ENCODE measurements at places on chromosomes 3 and 15.

DNA sequence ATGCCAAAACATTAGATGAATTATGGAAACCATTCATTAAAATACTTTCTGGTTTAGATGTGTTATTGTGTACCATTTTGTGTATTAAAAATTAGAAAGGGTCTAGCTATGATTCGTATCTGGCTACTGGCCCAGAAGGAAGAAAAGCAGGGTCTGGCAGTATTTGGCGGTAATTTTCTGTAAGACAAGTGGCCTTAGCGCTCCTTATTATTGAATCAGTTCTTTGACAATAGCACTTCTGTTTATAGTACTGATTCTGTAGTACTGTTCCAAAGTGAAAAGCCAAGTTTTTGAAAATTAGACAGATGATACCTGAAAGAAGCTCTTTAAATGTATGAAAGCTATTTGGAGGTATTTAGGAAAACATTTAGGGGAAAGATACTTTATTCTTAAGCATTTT, 10.2 kb downstream of the GLCE start:
- DNase-seq, result no peak

- no peak for DNase-seq
Observed at GRCh38 chr3:195388380-195388779, 54.4 kb downstream of the ACAP2 start.

DNA sequence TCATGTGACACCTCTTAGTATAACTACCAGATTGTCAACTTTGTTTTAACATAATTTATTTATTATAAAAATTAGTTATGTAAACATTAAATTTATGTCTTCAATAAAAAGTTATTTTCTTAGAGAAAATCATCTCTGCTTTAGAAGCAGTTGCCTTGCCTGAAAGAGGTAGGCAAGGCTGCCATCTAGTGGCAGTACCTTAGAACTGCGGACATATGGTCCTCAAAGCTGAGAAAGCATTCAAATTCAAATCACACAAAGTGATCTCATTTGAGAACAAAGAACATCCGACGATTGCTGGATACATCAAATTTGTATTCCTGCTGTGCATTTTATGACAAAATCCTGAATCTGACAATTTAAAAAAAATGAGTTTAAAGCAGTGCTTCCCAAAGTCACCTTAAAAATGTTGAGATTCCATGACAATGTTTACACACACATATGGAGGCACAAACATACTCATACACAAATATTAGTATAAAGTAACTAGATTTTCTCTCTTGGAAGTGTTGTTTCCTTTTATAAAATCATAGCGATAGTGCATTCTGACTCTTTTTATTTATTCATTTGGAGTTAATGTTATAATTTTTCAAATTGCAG, 617.4 kb downstream of the CADM2 start:
- peak; percentile 69 for DNase-seq

GRCh38 chr15:82900511-82901060, 51.9 kb downstream of the HOMER2 start:
- DNase-seq, result no peak

- no peak for DNase-seq
Observed at GRCh38 chr3:177374323-177374722, 177.0 kb upstream of the TBL1XR1 start.

- DNase-seq, result no peak
Observed at GRCh38 chr15:48641416-48641815, 4.1 kb downstream of the FBN1 start.

DNA sequence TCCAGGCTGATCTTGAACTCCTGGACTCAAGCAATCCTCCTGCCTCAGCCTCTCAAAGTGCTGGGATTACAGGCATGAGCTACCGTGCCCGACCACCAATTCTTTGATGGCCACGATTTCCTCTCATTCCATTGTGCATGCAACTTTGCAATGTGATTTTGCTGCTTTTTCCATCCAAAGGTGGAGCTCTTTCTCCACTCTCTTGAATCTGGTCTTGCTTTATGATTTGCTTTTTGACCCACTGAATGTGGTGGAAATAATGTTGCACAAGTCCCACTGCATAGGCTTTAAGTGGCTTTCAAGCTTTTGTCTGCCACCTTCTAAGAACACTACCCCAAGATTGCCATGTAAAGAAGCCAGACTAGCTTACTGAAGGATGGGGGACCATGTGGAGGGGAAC, 10.6 kb downstream of the RPS27L start:
- DNase-seq, result no peak

GRCh38 chr3:153756816-153757215, 364.4 kb upstream of the ARHGEF26 start:
- no peak for DNase-seq

DNA sequence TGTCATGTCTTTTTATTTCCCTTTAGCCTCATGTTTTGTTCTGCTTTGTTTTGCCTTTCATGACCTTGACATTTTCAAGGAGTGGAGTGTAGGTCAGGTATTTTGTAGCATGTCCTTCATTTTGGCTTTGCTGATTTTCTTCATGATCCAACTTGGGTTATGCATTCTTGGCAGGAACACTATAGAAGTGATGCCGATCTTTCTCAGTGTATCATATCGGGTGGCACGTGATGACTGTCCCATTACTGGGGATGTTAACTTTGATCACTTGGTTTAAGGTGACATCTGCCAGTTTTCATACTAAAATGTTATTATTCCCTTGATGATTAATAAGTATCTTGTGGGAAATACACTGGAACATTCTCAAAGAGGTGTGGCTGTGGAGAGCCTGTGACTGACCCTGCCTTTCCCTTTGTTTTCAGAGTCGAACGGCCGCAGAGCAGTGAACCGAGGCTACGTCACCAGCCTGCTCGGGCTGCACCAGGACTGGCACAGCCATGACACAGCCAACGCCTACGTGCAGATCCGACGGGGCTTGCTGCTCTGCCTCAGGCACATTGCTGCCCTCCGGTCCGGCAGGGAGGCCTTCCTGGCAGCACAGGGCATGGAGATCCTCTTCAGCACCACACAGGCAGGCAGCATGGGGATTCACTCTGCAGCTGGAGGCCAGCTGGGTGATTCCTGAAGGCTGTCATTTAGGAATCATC, 167.7 kb downstream of the AGBL1 start:
- no peak for DNase-seq

GRCh38 chr3:144028798-144029411, 57.3 kb downstream of the DIPK2A start:
- DNase-seq, result no peak

- DNase-seq, result no peak
Observed at GRCh38 chr15:70049701-70050301, 47.9 kb downstream of the TLE3 start.

DNA sequence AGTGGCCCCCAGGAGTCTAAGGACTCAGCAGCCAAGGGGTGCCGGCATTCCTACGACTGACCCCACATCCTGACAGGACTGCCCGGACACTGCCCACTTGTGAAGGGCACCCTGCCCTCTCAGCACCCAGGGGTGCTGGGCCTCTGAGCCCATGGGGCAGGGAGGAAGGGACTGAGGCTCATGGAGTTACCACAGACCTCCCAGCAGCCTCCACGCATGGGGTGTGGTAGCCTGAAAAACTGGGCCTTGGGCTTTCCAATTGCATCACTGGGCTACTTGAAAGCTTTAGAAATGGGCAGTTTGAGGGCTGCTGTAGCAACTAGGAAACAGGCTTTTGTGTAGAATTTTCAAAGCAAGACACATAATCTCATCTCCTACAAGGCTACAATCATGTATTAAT, 13.2 kb downstream of the TKT start:
- DNase-seq, result no peak

GRCh38 chr3:61912158-61912557, 350.8 kb downstream of the PTPRG start:
- no peak for DNase-seq

DNA sequence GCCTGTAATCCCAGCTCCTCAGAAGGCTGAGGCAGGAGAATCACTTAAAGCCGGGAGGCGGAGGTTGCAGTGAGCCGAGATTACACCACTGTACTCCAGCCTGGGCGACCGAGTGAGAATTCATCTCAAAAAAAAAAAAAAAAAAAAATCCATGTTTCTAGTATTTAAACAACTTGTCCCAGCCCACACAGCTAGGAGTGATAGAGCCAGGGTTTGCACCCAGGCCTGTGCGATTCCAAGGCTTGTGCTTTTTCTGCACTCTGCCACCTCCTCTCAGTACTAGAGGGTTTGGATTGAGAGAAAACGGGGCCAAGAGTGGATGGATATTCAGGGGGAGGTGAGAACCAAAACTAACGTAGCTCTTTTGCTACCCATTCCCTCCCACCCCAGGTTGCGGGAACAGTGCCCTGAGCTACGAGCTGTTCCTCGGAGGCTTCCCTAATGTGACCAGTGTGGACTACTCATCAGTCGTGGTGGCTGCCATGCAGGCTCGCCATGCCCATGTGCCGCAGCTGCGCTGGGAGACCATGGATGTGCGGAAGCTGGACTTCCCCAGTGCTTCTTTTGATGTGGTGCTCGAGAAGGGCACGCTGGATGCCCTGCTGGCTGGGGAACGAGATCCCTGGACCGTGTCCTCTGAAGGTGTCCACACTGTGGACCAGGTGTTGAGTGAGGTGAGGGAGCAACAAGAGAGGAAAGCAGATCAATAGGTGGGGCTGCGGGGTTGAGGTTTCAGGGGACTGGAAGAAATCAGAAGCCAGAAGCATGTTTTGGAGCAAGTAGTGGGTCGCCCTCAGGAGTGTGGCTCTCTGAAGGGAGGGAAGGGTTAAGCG, 4.1 kb downstream of the CAMK2N2 start:
- DNase-seq, result no peak

GRCh38 chr3:98966862-98967546, 65.5 kb upstream of the DCBLD2 start:
- no peak for DNase-seq

- DNase-seq, result peak; percentile 70
Observed at GRCh38 chr3:171028025-171028778, 1.7 kb upstream of the SLC2A2 start.

DNA sequence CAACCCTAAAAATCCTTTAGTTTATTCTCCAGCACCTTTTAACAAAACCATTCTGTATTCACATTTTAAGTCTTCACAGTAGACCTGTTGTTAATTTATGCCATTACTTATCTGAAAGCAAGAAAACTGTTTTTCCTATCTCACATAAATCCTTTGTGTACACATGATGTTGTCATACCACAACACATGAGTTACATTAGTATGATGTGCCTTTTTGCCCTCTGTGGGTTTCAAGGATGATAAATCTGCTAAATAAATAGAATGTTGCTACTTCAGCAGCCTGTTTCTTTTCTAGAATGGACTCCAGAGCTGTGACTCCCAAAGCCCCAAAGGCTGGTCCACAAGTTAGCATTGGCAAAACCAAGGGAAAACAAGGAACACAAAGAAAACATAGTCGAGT, 151.6 kb downstream of the SERPINI1 start:
- DNase-seq, result no peak

DNA sequence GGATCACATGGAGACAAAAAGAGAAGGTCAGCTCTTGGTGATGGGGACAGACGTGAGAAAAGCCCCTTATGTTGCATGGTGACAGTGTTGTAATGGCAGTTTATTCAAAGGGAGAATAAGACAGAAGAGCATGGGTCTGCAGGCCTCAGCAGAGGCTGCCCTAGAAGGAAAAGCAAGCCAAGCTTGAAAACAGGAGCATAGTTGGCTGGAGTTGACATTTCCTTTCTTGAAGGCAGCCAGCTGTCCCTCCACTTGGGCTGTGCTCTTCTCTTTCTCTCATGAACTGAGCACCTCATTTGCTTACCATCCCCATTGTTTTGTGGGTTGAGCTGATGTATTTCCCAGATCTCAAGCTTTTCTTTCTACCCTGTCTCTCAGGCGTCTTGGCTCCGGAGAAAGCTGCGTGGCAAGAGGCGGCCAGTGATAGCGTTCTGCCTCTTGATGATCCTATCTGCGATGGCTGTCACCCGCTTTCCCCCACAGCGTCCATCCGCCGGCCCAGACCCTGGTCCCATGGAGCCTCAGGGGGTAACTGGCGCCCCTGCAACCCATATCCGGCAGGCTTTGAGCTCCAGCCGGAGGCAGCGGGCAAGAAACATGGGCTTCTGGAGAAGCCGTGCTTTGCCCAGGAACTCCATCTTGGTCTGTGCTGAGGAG, 52.9 kb downstream of the GASK1A start:
- DNase-seq, result peak; percentile 45

DNA sequence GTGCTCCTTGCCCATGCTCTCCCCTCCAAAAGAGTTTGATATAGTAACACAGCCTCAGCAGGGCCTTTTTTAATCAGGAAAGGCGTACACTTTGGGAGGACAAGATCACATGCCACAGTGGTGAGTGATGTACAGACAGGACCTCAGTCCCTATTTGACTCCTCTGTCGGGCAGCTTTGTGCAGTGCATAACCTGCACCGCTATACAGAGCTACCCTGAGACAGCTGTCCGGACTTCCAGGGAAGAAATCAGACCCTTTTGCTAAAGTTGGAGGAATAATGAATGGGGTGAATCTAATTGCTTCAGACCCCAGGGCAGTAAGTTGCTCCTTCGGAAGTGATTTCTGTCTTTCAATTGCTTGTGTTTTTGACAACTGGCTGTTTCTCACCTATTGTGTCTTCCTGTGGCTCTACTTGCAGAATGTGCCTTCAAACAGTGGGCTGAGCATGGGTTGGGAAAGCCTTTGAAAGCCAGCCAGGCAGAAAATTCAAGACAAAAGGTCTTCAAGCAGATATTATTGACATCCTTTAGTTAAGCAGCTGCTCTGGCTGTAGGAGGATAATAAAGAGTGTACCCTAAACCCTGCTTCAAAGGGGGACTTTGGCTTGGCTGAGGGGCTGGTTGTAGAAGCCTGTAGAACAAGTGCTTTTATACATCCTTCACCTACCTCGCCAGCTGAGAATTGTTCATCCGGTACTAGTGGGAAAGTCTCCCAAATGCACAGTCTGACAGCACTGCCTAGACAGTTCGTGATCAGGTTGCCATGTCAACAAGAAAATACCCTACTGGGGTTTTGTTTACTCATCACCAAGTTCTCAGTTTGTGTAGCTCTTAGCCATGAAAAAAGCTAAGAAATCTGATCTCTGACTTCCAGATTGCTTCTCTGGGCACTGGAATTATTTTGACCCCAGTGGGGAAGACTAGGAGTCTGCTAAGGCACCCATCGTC, 35.1 kb downstream of the SNTN start:
- DNase-seq, result no peak

DNA sequence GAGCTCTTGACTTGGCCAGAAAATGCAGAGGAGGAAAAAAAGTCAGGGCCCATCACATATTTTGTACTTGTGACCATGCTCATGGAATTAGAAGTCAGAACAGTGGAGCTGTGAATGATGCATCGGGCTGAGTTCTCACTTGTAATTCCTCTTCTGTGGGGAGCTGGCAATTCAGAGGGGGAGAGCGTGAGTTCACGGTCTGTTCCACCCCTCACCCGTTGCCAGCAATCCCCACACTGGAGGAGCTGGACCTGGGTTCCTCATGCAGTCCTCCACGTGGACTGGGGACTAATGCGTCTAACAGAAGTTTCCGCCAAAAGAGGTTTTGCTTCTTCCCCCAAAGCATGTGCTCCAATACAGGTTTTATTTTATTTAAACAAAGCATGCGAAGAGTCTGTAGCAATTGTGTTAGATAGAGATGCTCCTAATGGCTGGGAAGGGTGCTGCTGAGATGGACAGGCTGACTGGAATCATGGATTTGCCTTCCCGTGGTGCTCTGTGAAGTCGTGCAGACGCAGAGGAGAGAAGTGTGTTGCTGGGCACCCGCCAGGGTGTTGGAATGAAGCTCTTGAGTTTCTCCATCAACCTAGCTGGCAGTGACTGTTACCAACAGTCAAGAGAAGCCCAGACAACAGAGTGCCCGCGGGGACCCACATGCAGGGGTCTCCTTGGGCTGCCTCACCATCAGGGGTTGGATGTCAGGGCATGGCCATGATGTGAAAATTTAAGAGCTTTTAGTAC, 77.4 kb upstream of the PCSK6 start:
- DNase-seq, result no peak

- no peak for DNase-seq
Observed at GRCh38 chr3:33447958-33448357, 7.8 kb upstream of the UBP1 start.

- no peak for DNase-seq
Observed at GRCh38 chr3:194262176-194262924, 88.8 kb downstream of the CPN2 start.
